Stimulated activated CD8-positive, alpha-beta memory T cell treated with anti-CD3 and anti-CD28 coated beads, Interleukin-7, amount 100 ng/mL, for 1 hour (primary cell): ENCODE measurements at places on chromosomes 16 and 17.

DNA sequence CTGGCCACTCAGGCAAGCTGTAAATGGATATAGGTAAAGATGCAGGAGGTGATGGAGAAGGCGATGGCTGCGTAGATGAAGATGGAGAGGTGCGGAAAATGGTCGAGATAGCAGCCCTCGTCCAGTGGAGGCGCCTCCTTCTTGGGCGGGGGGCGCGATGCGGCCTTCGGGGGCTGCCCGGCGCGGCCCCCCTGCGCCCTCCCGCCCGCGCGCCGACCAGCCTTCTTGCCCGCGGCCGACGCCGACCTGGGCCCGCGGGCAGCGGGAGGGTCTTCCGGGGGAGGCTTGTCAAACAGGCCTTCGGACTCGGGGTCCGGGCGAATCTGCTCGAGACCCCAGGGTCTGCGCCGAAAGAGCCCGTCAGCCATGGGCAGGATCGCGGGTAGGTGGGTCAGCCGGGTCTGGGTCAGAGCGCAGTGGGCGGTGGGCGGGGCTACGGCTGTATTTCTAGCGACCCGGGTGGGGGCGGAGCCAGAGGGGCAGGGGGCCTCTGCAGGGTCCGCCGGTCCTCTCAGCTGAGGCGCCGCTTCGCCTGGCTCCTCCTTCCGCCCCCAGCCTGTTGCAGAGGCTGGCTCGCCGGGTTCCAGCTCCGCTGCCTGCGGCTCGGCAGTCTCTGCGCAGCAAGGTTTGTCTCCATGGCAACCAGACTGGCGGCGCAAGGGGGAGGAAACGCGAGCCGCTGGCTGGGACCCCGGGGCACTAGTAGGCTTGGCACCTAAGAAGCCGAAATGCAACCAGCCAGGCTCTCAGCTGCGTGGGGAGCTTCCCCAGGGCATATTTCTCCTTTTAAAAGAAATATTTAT lies 14.4 kb downstream of the MIS12 start:
- peak; percentile 48 for DNase-seq

GRCh38 chr17:44321246-44322120 lies 3.1 kb downstream of the SLC25A39 start:
- no peak for DNase-seq

DNA sequence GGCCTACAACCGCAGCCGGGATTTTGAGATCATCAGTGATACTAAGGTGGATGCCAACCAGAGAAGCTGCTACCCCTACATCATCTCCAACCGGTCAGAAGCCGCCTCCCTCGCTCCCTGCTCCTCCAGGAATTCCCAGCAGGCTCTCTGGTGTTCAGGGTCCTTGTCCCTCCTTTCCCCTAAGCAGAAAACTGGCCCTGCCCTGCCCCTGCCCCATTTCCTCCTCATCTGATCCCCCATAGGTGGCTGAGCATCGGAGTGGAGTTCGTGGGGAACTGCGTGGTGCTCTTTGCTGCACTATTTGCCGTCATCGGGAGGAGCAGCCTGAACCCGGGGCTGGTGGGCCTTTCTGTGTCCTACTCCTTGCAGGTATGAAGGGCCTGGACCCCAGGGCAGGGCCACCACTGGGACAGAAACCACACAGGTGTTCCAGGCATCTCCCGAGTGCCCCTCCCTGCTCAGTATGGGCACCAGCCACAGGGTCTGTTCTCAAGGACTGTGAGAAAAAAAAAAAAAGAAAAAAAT lies 29.8 kb downstream of the ANKRD40 start:
- DNase-seq, result no peak

GRCh38 chr16:11034481-11034931 lies 90.1 kb downstream of the CLEC16A start:
- DNase-seq, result no peak

DNA sequence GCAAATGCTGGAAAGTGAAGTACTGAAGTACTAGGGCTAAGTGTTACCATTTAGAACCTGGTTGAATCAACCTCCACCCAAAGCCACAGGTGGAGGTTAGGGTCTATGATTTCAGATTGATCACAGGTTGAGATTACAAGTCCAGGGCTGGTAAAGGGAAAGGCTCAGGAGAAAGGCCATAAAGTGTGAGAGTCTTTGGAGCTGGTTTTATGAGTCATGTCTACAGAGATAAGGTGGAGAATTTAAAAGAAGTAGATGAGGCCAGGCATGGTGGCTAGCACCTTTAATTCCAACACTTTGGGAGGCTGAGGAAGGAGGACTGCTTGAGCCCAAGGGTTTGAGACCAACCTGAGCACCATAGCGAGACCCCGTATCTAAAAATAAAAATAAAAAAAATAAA lies 221.7 kb upstream of the CDH11 start:
- DNase-seq, result no peak

- DNase-seq, result no peak
Observed at GRCh38 chr17:50270435-50271362, 3.6 kb upstream of the TMEM92 start.

DNA sequence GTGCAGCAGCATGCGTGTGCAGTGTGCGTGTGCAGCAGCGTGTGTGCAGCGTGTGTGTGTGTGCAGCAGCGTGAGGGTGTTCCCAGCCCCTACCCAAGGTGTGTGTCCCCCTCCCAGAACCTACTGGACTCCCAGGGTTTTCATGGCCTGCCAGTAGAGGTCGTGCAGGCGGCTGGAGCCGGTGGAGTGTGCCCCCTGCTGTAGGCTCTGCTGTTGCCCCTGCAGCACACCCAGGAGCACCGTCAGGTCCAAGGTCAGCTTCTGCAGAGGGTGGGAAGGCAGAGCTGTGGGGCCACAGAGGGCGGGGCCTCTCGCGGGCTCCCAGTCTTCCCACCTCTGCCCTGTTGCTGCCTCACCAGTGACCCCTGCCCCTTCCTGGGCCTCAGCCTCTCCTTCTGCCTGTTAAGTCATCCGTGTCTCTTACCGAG lies 14.9 kb downstream of the MYBBP1A start:
- no peak for DNase-seq

DNA sequence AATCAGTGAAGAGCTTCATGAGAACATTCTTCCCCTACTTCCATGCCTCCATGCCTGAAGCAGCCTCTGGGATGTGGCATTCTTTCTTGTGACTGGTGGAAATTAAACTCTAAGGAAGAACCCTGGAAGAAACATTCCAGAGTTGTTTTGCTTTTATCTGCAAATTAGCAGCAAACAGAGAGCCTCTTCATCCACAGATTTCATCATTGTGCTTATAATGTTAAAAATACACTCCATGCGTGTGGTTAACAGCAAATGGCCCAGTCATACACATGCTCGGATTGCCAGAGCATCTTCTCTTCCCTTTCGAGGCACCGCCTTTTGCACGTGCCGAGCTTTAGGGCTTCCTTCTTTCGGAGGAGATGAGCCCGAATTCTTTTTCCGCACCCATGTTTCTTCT lies 411.3 kb downstream of the SNX29 start:
- no peak for DNase-seq

GRCh38 chr17:17314501-17315071 lies 11.4 kb downstream of the NT5M start:
- DNase-seq, result no peak

DNA sequence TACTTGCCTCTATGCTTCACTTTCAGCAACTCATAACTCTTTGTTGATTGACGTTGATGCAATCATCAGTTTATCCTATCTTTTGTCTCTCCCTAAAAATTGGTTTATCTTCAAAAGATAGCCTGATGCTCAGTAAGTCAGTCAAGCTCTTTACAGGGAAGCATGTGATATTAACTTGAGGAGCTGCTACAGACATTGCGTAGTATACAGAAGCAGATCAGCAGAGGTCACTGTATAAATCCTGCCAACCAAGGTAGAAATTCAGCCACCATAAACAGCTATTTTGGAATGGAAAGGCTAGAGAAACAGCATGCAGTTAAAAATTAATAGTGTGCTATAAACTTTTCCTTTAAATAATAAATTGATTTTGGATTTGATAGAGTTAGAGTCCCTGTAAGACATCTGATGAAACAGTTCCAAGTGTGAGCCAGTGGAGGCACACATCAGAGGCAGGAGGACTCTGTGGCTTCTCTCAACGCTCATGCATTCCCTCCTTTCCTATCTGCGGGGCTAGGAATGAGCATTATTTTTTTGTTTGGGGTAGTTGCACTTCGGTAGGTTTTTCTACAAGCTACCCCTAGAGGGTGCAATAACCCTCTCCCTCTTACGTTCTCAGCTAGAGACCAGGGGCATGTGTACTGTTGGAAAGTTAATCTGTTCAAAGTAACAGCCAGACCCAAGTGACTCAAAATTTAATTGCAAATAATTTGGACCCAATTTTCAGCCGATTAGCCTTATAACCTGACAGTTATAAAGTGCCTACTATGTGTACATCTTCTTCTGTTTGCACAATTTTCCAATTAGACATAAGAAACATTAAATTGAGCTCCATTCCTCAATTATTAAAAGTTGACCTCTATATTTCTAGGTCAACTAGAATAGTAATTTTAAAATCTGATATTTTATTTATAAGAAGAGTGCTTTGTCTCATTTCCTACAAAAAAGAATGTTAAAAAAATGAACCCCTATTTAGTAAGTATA lies 647.7 kb upstream of the SOX9 start:
- DNase-seq, result no peak

- no peak for DNase-seq
Observed at GRCh38 chr17:80253631-80254395, 6.8 kb upstream of the RNF213 start.

DNA sequence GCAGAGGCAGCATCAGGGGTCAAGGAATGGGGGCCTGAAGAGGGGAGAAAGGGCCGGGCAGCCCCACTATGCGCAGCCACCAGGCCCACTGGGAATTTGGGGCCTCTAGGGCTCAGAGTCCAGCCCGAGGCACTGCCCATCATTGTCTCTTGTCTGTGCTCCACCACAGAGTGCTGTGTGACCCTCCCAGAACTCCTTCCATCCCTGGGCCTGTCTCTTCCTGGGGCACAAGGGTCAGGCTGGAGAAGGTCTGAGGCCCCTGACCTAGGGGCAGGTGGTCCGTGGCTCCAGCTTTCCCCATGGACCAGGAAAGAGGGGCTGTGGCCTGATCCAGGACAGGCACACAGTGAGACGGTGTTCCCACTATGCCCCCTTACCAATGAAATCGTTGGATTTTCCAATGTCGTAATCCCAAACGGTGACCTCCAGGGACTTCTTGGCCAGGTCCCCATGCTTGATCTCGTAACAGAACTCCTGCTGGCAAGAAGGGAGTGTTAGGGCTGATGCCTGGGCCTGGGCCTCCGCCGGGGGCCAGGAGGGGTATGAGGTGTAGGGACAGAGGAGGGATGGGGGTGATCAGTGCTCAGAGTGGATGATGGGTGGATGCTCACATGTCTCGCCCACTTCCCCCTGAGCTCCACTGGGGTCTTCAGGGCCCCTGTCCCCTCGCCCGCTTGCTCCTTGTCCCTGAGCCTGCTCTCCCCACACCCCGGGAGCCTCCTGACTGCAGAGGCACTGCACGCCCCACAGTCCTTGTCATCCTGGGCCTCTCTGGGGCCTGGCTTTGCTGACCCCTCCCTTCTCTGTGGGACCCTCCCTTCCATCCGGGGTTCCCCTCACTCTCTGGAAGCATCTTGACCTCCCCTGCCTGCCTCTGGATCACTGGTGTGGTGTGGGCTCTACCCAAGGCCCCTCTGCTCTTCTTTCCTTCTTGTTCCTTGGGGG lies 10.7 kb downstream of the SCGB1C2 start:
- no peak for DNase-seq

DNA sequence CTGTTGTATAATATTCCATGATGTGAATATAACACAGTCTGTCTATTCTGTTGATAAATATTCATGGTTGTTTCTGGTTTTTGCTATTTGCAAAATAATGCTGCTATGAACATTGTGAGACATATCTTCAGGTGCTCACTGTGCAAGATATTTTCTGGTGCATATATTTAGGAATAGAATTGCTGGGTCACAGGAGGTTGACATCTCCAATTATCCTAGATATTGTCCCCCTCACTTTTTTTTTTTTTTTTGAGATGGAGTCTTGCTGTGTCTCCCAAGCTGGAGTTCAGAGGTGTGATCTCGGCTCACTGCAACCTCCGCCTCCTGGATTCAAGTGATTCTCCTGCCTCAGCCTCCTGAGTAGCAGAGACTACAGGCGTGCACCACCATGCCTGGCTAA lies 14.5 kb upstream of the MYO18A start:
- no peak for DNase-seq

- no peak for DNase-seq
Observed at GRCh38 chr17:82400206-82400605, 17.9 kb upstream of the HEXD start.

- DNase-seq, result no peak
Observed at GRCh38 chr17:77145224-77145611, 4.4 kb downstream of the SEC14L1 start.

DNA sequence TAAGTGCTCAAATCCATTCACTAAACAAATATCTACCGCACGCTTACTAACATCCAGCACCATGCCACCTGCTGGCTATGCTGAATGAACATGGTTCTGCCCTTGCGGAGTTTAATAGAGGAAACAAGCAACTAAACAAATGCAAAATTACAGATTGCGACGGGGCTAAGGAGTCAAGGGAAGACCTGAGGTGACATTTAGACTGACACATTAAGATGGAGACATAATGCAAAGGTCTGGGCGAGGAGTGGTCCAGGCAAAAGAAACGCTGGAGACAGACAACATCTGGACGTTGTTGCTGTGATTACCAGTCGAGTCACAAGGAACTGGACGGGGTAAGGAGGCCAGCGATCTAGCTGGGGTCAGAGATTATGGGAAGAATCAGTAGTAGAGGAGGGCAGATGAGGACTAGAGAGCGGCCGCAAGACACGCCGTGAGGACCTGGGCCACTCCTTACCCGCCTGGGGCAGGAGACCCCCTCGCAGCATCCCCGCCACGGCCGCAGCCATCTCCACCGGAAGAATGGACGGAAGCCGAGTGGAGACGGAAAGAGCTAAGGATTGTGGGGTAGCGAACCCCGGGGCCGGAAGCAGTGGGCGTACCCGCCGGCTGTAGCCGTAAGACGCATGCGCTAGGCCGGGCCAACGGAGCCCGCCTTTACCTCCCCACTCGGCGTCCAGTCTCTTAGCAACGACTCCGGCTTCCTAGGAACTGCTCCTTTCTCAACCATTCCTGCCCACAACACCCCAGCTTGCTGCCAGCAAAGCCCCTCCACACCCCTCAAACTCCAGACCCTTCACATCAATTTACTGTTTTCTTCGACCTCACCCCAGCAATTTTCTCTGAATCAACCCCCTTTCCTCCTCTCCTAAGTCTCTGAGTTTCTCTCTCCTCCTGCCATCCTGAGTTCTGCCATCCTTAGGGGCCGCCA lies at the start of the genes LRRC46 and MRPL10:
Gene LRRC46, plus strand, starts transcription at position 668 of the 931 bp plus-strand sequence. CDS start 320 bp downstream, outside the sequence.
Gene MRPL10, minus strand, starts transcription at position 539 of the 931 bp plus-strand sequence. Its CDS starts 30 bp downstream, at position 509.
- DNase-seq, result peak; percentile 85

DNA sequence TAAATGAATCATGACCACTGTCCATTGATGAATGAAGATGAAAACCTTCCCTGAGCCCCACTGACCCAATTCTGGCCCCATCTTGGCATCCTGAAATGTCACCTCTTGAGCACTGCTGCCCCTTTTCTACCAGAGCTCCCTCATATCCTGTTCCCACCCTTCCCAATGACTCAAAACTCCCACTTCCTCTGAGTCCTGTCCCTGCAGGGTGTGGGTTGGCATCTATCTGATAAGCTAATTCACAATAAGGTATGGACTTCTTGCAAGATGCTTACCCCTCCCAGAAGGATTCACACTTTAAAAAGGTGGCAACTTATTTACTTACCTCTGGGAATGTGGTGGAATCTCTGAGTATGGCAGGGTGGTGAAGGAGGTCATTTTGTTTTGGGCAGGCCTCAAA lies 13.3 kb upstream of the CSNK2A2 start:
- DNase-seq, result no peak
